ENCODE measurements at places on chromosomes 13 and 19.

- H3K4me1 ChIP-seq: no peaks in the 10 kb centered on the region
- H3K4me3 ChIP-seq: no peak overlapping the region
- no peak overlapping the region for H3K27ac ChIP-seq
- H3K36me3 ChIP-seq: no peaks in the 10 kb centered on the region
- peaks cover 50% of the 10 kb centered on the region for H3K27me3 ChIP-seq
- DNase-seq: no peak
Observed at GRCh38 chr19:4278010-4278409, 1.1 kb upstream of the SHD start.

GRCh38 chr19:41930926-41931592 lies 2.8 kb upstream of the ERFL start:
- H3K27me3 ChIP-seq: peaks cover 85% of the 10 kb centered on the region
- no peak for DNase-seq
- no peak overlapping the region for H3K27ac ChIP-seq
- H3K36me3 ChIP-seq: no peaks in the 10 kb centered on the region

DNA sequence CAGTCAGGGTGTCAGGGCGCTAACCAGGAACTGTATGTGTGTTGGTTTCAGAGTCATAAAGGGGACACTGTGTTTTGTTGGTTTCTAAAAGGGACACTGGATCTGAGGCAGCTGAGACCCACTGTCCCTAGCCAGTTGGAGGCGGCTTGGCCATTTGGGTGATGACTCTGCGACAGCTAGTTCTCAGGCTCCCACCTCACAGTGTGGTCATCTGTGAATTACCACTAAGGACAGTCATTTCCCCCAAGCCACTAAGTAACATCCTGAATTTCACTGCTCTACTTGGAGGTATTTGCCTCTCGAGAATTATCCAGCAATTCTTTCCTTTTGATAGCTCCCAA lies 51.5 kb downstream of the EPS15L1 start:
- H3K27me3 ChIP-seq: no peaks in the 10 kb centered on the region
- DNase-seq: no peak
- peaks cover 88% of the 10 kb centered on the region for H3K36me3 ChIP-seq
- H3K4me1 ChIP-seq: peaks cover 23% of the 10 kb centered on the region
- no peak overlapping the region for H3K27ac ChIP-seq

GRCh38 chr19:5042556-5042955 lies 73.6 kb downstream of the KDM4B start:
- H3K27me3 ChIP-seq: no peaks in the 10 kb centered on the region
- no peak for DNase-seq
- peaks cover 36% of the 10 kb centered on the region for H3K36me3 ChIP-seq
- H3K4me3 ChIP-seq: no peak overlapping the region
- no peak overlapping the region for H3K27ac ChIP-seq

- no peaks in the 10 kb centered on the region for H3K27me3 ChIP-seq
- H3K4me3 ChIP-seq: peak overlapping the region; percentile 83
- no peak overlapping the region for H3K27ac ChIP-seq
Observed at GRCh38 chr13:27450921-27451471, 632 bp upstream of the MTIF3 start.

DNA sequence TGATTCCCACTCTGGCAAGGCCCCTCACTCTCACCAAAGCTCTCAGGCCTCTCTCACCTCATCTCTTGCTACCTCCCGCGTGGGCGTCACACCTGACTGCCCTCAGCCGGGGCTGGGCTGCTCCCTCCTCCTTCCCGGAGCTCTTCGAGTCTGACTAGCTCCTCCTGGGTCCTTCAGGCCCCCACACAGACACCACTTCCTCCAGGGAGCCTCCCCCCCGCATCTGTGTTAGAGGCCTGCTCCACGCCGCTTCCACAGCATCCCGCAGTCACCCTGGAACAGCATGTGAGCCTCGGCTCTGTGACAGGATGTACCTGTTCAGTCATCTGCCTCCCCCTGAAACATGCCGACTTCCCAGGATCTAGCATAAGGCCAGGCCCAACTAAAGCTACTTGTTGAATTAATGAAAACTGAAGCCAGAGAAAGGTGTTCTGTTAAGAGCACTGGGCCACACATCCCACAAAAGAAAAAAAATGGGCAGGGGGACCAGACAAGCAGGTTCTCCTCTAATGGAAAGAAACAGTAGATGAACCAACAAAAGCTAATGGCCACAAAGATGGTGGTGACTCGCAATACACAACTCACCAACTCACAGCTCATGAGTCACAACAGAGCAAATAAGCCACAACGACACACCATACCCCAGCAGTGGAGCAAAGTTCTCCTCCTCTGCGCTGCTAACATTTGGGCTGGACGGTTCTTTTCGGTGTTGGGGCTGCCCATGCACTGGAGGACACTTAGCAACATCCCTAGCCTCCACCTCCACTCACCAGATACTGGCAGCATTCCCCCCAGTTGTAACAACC lies 3.0 kb downstream of the PPP6R1 start:
- no peak overlapping the region for H3K4me3 ChIP-seq
- peak; percentile 41 for DNase-seq
- H3K36me3 ChIP-seq: peaks cover 40% of the 10 kb centered on the region
- no peak overlapping the region for H3K27ac ChIP-seq

DNA sequence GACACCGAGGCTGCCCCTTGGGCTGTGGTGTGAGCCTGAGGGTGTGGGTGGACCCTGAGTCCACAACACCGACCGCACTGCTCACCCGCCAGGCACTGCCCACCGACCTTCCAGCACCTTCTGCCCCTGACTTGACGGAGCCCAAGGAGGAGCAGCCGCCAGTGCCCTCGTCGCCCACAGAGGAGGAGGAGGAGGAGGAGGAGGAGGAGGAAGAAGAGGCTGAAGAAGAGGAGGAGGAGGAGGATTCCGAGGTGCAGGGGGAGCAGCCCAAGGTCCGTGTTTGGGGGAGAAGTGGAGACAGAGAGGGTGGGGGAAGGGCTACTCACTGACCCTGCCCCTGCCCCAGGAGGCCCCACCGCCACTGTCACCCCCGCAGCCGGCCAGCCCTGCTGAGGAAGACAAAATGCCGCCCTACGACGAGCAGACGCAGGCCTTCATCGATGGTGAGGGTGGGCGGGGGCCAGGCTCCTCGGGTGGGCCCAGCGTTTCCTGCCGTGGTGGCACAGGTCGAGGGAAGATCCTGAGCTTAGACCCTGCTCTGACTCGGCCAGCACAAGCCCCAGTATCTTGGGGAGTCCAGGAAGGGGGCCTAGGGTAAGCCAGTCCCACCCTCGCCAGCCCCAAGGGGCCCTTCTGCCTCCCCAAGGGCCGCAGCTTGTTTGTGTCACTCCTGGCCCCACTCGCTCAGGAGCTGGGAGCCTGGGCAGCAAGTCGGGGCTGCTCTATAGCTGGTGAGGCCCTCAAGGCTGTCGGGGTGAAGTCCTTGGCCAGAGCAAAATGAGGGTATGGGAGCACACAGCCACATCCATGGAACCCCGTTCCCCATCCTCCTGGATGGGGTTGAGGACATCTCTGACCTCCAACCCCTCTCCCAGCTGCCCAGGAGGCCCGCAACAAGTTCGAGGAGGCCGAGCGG lies 12.2 kb downstream of the PRKCSH start:
- H3K4me3 ChIP-seq: no peak overlapping the region
- no peaks in the 10 kb centered on the region for H3K27me3 ChIP-seq
- no peak for DNase-seq
- H3K27ac ChIP-seq: no peak overlapping the region

- H3K4me1 ChIP-seq: peaks cover 55% of the 10 kb centered on the region
- no peaks in the 10 kb centered on the region for H3K27me3 ChIP-seq
- peak; percentile 75 for DNase-seq
- H3K36me3 ChIP-seq: 0 out of 2 replicates have a peak, but pooled peaks cover 8% of the 10 kb centered on the region
- H3K27ac ChIP-seq: peak overlapping the region; percentile 92
- H3K4me3 ChIP-seq: peak overlapping the region; percentile 38
Observed at GRCh38 chr13:43054803-43055802, 31.7 kb downstream of the DNAJC15 start.

DNA sequence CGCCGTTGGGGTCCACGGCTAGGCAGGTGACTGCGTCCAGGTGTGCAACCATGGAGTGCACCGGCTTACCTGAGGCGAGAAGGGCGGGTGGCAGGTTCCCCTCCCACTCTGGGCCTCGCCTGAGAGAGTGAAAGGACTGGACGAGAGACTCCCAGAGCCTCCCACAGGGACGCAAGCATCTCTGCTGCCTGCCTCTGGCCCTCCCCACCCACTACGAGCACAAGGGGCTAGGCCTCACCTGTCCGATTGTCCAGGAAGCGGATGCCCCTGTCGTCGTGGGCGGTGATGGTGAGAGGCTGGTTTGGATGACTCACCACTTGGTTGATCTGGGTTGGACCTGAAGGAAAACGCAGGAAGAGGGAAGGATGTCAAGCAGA lies 5.1 kb upstream of the PRKD2 start:
- no peak overlapping the region for H3K27ac ChIP-seq
- peaks cover 11% of the 10 kb centered on the region for H3K4me1 ChIP-seq
- H3K27me3 ChIP-seq: no peaks in the 10 kb centered on the region
- peaks cover 83% of the 10 kb centered on the region for H3K36me3 ChIP-seq
- no peak overlapping the region for H3K4me3 ChIP-seq

GRCh38 chr13:30464496-30465342 lies 1.0 kb downstream of the HMGB1 start:
- H3K4me1 ChIP-seq: peaks cover 41% of the 10 kb centered on the region
- peak overlapping the region; percentile 83 for H3K4me3 ChIP-seq

DNA sequence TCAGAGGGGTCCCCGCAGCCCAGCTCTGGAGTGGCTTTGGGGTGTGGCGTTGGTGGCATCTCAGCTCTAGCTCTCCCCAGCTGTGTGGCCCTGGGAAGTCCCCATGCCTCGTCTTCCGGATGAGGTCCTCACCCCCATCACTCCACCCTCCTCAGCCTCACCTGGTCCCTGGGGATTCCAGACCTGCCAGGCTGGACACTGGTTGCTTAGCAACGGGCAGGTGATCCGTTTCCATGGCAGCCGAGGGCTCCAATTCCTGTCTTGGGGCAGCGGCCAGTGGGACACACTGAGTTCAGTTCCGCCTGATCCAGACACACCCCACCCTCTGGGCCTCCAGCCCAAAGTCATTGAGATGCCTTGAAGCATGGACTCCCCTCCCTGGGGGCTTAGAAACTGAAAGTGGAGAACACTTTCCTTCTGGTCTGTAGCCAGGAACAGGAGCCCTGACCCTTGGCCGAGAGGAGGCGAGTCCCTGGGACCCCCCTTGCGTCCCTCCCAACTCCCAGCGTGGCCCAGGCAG lies 7.7 kb upstream of the MISP start:
- no peak overlapping the region for H3K4me3 ChIP-seq
- H3K27me3 ChIP-seq: no peaks in the 10 kb centered on the region
- no peak overlapping the region for H3K27ac ChIP-seq
- no peak for DNase-seq
- H3K36me3 ChIP-seq: no peaks in the 10 kb centered on the region

DNA sequence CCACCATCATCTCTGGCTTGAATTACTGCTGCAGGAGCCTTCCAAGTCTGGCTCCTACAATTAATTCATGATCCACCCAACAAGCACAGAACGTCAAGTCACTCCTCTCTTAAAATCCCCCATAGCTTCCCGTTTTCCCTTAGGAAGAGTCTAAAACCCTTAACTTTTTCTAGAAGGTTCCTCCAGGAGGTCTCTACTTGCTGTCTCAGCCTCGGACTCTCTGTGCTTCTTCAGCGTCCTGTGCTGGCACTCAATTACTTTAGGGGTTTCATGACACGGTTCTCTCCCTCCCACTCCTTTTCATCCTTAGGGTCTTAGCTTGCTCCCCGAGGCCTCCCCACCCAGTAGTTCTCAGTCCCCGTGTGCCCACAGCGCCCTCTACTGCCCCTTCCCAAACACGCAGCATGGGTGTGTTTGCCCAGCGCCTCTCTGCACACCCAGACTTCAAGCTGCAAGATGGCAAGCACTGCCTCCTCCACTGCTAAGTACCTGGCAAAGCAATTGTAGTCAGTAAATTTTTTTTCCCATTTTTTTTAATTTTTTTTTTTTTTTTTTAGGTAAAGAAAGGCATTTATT lies 25.8 kb upstream of the MAP3K10 start:
- no peaks in the 10 kb centered on the region for H3K36me3 ChIP-seq
- no peaks in the 10 kb centered on the region for H3K27me3 ChIP-seq
- no peaks in the 10 kb centered on the region for H3K4me1 ChIP-seq
- no peak overlapping the region for H3K27ac ChIP-seq
- no peak overlapping the region for H3K4me3 ChIP-seq

- peaks cover 4% of the 10 kb centered on the region for H3K36me3 ChIP-seq
- no peak overlapping the region for H3K27ac ChIP-seq
- peaks cover 65% of the 10 kb centered on the region for H3K4me1 ChIP-seq
- H3K27me3 ChIP-seq: no peaks in the 10 kb centered on the region
Observed at GRCh38 chr19:13784731-13785452, 10.4 kb upstream of the ZSWIM4 start.
